ENCODE measurements at places on chromosomes 7 and 10. TPM values are rescaled to one million over a fixed set of nuclear protein-coding genes. Genes with fewer than 3 reads are reported as not detected.
A peak's percentile ranks its signal among the peaks of the same experiment; 100 is the strongest.

FGL2 gene
- not detected for total RNA-seq

ANKRD22 gene
- 0.16 TPM for total RNA-seq

SKIDA1 gene
- 0.10 TPM for total RNA-seq

PTER gene
- 9.5 TPM for total RNA-seq

DNA sequence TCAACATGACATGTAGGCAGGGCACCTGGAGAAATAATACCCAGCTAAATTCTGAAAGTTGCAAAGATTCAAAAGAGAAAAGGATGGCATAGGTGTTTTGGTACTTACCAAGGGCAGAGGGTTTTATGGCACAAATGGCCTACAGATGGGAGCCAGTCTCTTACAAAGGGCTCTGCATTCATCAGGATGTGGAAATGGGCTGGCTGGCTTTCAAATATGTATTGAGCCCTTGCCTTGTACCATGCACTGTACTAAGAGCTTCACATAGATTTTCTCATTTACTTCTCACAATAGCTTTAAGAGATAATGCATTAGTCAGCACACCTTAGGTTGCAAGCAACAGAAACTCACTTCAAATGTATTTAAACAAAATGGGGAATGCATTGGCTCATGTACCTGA, 327.1 kb downstream of the BICC1 start:
- DNase-seq, result no peak

- no peak for DNase-seq
Measured at GRCh38 chr7:137935884-137936508, 65.9 kb downstream of the CREB3L2 start.

DNA sequence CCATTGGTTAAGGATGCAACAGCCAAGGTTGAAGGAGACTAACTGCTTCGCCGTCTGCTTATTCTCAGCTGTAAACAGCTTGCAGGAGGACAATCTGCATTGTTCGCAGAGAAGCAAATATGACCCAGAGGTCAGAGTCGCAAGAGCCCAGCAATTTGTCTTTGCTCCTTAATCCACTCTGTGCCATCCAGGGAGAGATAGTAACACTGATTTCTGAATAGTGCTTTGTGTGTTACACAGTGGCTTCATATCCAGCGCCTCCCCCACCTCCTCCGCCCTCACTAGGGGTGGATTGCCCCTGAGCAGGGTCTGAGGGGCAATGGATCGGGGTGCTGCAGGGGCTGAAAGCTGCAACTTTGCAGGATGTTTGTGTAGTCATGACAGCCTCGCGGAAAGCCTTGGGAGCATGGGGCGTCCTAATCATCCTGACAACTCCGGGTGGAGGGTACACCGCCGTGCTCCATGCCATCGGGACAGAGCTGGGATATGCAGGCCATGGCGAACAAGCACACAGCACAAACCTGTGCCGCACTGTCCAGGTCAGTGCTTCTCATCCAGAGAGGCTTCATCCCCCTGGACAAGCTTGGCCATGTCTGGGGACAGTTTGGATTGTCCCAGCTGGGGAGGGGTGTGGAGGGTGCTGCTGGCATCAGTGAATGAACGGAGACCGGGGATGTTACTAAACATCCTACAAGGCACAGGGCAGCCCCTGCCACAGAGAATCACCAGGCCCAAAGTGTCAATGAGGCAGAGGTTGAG, 103.1 kb upstream of the INSIG1 start:
- DNase-seq, result no peak

- DNase-seq, result no peak
Measured at GRCh38 chr7:44143646-44144250, 2.6 kb upstream of the MYL7 start.

DNA sequence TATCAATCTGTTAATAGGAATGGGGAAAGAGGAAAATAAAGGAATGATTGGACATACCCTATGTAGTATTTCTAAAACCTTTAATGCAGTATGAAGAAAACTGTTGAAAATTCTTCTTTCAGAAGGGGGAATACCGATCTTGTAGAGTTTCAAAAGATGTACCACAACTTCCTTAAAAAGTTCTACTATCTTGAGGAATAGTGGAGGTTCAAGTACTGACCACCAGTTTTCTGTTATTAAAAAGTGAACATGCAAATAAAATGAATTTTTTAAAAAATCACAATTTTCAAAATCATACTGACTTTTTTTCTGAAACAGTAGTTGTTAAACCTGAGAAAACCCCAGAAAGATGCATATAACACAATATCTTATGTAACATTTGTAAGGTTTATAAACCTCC, 86.5 kb downstream of the HERC4 start:
- no peak for DNase-seq

DNA sequence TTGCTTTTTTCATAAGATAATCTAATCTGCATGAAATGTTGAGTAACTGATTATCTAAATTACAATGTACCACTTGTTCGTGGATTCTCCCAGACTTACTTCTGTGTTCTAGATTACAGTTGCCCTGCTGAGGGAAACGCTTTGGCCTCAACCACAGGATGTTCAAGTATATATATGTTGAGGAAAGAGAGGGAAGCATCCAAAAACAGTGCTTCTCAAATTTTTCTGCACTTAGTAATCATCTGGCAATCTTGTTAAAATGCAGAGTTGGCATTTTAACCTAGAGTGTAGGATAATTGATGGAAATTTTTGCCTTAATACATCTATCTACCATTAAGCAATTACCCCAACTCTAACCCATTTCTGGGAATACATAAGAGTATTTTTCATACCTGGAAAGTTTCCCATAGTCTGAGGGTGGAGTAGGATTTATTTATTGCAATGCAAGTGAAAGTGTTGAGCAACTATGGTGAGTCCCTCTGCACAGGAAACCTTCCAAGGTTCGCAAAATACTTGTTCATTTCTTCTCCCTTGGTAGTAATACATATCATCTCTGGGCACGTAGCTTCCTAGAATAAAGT, 59.6 kb upstream of the C1GALT1 start:
- DNase-seq, result peak; percentile 33

DNA sequence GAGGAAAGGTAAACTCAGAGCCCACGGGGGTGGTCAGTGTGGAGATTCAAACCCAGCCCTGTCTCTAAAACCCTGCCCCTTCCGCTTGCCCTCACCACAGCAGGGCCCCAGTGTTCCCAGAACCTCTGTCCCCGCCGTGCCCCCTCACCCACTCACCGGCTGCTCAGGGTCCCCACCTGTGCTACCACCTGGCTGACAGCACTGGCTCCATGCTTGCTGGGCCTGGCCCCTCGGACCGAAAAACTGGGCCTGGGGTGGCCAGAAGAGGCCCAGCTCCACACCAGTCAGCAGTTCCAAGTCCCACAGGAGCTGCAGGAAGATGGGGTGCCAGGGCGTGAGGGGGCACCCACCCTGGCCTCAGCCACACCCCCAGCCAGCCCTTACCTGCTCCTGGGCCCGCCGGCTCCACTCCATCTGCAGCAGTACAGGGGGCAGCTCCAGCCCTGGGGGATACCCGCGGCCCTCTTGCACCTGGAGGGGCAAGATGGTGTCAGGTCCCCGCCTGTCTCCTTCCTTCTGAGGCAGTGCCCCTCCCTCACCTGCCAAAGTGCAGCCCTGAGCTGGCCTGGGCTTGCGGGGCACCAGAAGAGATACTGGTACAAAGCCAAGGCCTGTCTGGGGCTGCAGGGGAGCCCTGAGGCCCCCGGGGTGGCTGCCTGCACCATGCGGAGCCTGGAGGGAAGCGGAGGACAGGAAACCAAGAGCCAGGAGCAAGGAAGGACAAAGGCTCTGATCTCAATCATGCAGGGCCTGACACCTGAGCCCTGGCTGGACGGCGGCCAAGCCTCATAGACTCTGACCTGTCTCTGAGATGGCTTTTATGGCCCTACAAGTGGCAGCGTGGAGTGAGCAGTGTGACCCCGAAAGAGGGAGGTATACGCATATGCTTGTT, 11.7 kb downstream of the ATP6V1F start:
- DNase-seq, result no peak

DNA sequence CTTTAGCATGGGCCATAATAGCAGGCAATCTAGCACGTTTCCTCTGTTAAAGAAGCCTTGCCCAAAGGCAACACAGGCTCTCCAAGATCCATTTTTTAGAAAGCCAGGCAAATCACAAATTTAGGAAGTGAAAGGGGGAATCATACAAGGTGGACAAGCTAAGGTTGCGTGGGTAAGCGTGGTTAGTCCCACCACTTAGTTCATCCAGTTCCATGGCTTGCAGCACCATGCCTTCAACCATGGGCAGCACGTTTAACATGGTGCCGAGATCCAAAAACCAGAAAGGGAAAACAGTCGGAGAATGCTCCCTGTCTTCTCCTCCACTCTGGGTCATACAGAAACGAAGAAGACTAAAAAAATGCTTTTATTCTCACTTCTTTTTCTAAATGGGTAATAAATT, 234.4 kb upstream of the IMMP2L start:
- DNase-seq, result no peak

- peak; percentile 46 for DNase-seq
Measured at GRCh38 chr7:151060416-151061212, 1.2 kb downstream of the SLC4A2 start.

All from HT1080 (cell line).